ENCODE measurements at places on chromosomes 1 and 21.

DNA sequence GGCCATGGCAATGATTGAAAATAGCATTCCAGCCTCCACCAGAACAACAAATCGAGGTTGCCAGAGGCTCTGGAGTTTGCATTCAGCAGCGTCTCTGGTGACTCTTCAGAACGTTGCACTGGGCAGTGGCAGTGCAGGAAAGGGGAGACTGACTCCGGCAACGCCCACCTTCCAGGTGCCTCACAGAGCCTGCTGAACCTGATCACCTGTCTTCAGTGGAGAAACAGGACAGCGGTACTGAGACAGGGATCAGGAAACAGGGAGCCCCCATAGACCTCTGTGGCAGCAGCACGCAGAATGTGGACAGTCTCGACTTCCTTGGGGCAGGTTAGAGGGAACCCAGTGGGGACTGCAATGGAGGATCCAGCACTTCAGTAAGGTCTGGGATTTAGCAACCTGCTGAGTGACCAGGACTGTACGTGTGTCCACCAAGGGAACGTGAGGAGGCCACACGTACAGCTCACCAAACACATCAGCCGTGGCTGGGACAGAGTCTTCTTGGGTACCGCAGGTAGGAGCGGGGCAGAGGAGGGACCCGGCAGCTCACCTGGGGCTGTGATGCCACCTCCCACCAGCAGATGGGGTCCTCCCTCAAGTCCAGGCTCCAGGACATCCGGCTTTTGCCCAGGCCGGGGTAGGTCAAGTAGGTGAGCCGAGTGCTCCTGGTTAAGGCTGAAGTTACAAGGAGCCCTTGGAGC, 128.6 kb downstream of the PRDM2 start:
- no peak for DNase-seq

- no peak for DNase-seq
Observed at GRCh38 chr1:203227371-203228083, 1.9 kb downstream of the CHIT1 start.

DNA sequence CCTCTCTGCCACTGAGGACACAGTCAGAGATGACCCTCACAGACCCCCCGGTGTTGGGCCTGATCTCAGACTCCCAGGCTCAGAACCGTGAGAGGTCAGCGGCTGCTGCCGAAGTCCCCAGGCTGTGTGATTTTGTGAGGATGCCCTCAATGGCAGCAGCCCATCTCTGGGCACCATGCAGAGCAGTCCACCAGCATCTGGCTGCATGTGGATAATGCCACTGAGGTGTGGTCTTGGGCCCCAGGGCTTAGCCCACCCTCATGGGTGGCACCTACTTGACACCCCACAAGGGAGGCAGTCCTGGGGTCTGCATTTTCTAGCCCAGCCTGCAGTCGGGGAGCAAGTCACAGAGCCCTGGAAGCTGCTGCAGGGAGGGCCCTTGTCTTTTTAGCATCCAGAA, 5.5 kb upstream of the ACTRT2 start:
- no peak for DNase-seq

GRCh38 chr1:184854496-184855140, 100.0 kb upstream of the EDEM3 start:
- no peak for DNase-seq

DNA sequence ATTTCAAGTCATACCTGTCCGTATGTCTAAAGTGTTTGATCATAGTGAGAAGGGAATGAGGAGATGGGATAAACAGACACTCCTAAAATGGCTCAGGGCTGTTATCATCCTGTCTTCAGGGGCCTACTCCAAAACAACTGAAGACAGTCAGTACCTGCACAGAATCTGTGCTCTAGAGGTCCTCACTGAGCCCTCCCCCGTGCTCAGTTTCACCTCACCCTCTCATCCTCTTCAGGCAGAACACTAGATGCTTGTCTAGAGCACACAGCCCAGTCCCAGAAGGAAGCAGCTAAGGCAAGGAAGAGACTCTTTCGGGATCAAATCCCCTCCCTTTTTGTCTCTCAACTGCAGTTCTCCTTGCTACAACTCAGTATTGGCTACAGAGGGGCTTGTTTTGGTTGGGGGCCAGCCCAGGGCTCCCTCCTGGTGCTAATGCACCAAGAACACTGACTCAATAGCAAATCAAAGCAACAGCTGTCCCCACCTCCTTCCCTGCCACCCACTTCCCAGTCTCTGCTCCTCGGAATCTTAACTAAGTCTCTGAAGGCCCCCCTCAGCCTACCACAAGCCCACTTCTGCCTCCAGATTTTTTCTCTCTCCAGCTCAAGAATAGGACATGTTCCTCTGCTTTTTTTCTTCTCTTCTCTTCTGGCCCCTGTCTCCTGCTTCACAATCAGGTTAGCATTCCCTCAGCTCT, 10.1 kb downstream of the CADM3 start:
- no peak for DNase-seq
